ENCODE measurements at places on chromosomes 3 and 15.

DNA sequence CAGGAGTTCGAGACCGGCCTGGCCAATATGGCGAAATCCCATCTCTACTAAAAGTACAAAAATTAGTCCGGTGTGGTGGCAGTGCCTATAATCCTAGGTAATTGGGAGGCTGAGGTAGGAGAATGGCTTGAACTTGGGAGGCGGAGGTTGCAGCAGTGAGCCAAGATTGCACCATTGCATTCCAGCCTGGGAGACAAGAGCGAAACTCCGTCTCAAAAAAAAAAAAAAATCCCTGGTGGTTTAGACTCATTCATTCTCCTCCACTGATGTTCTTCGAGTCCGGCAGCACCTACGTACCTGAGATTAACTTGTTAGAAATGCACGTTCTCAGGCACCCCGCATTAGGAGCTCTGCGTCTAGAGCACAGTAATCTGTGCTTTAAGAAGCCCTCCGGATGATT is 3.7 kb downstream of the MCTP2 start:
- DNase-seq: no peak

- DNase-seq: no peak
These were observed 409.1 kb upstream of the ATP11B start for GRCh38 chr3:182384221-182384620.

GRCh38 chr15:57205996-57206395 is 170.3 kb upstream of the CGNL1 start:
- no peak for DNase-seq

GRCh38 chr3:195838714-195839113 is 27.0 kb upstream of the MUC4 start:
- no peak for DNase-seq

DNA sequence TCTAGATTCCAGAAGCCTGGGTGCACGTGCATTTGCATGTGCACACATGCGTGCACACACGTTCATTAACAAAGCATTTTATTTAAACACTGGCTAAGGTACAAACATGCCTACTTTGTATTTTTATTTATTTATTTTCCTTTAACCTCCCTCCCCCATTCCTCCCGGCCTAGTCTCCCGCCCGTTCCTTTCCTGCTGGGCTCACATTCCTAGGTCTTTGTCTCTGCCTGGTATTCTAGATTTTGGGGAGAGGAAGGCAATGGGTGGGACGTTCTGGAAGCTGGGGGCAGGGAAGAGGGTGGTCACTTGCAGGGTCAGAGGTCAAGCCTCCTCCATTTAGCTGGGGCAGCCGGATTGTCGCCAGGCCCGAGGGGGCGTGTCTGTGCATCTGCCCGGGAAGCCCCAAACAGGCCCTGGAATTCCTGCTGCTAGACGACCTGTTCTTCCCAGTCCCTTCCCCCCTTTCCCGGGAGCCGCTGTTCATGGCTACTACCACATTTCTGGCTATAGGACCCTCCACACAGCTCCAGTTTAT is 51.8 kb downstream of the TRIM71 start:
- DNase-seq: no peak

GRCh38 chr3:152155246-152156020 is 113.3 kb upstream of the MBNL1 start:
- no peak for DNase-seq

DNA sequence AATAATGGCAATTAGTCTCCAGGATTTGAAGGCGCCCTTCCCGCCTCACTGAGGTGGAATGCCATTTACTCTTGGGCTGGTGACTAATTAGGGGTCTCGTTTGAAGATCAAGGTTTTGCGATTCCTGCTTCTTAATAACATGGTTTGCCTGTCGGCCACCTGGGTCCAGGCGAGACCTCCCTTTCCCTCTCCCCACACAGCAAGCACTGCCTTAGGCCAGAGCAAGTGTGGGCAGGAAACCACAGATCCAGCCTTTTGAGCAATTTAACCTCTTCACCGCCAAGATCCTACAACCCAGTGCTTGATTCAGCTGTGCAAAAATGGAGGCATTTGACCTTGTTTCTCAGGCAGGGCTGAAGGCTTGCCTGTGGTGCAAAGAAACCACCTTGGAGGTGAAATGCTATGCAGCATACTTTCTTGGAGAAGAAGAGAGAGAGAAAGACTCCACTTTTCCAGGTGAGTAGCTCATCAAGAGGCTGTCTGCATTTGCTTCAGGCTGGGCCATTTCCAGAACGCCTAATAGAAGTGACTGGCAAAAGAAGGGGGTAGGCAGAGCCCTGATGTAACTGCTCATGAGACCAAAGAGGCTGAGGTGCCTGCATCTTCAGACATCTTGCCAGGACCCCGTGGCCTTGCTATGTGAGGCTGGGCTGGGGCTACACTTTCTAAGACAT is 34.1 kb upstream of the WNT5A start:
- DNase-seq: peak; percentile 77

- no peak for DNase-seq
These were observed 426.4 kb upstream of the RGMA start for GRCh38 chr15:93515256-93516051.

DNA sequence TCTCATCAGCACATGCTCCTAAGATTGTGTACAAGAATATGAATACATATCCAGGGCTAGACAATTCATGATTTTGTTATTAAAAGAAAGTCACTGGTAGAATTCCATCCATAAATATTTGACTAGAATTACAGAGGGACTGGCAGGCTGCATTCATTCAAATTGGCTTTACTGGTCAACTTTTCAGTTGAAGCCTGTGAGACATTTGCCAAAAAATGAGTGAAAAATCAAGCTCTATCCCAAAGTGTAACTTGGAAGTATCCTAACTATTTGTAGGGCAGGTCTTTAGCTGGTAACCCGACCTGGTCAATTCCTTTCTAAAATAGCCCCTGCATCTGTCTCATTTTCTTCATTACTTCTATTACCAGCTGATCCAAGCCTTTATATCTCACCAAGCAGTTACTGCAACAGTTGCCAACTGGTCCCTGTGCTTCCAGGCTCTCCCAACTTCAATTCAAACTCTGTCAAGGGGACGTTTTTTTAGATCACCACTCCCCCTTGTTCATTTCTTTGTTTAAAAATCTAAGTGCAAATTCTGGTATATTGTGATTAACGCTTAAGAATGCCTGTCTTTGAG is 173.1 kb upstream of the TBL1XR1 start:
- no peak for DNase-seq

DNA sequence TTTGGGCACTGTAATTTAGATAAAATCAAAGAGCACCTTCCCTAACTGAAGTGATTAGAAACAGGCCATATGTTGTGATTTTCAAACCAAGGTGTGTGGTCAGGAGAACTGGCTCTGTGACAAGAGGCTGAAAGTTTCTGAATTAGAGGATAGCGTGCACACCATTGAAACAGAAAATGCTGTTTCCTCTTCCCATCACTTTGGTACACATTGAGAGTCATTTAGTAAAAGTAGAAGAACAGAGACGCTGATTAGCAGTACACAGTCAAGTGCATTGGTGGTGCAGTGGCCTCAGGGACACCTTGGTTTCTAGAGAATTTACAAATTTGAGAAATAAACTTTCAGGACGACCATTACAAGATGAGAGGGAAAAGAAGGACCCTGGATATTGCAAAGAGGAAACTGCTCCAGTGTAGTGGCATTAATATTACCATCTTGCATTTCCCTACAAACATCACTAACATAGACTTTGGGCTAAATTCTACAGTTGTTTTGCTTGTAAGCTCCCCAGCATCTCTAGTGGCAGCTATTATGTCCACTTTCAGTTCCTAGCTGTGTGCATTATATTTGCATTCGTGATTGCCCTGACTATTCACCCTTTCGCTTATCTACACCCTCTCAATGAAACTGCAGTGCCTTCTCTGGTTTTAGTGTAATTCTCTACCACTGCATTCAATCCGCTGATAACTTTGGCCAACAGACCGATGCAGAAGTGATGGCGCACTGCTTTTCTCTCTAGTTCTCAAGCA is 728.1 kb upstream of the GRM7 start:
- no peak for DNase-seq

GRCh38 chr3:99747915-99748314 is 69.7 kb upstream of the CMSS1 start:
- no peak for DNase-seq

DNA sequence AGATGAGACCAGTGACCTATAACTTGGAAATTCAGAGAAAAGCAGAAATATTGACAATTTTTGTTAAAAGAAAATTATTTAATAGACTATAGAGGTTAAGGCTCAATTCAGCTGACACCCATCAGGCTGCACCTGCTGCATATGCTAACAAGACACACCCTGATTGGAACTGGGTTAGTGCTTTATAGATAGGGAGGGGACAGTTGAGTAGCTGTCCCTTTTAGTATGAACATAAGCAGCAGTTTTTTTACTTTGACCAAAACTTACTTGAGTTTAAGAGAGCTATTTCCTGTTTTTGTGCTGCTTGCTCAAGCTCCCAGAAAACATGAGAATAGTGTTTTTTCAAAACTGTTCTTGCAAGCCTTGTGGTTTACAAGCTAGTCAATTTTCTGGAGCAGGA is 292.6 kb downstream of the LRRC3B start:
- DNase-seq: no peak
